ENCODE measurements at places on chromosomes 5 and 9.
A peak's percentile ranks its signal among the peaks of the same experiment; 100 is the strongest.

GRCh38 chr5:145062280-145063062 is 772.7 kb downstream of the PRELID2 start:
- no peak for DNase-seq

- DNase-seq, result no peak
Measured at GRCh38 chr9:114367366-114367765, 20.4 kb downstream of the AKNA start.

GRCh38 chr9:112831281-112831851 is 59.3 kb downstream of the SLC46A2 start:
- DNase-seq, result no peak

DNA sequence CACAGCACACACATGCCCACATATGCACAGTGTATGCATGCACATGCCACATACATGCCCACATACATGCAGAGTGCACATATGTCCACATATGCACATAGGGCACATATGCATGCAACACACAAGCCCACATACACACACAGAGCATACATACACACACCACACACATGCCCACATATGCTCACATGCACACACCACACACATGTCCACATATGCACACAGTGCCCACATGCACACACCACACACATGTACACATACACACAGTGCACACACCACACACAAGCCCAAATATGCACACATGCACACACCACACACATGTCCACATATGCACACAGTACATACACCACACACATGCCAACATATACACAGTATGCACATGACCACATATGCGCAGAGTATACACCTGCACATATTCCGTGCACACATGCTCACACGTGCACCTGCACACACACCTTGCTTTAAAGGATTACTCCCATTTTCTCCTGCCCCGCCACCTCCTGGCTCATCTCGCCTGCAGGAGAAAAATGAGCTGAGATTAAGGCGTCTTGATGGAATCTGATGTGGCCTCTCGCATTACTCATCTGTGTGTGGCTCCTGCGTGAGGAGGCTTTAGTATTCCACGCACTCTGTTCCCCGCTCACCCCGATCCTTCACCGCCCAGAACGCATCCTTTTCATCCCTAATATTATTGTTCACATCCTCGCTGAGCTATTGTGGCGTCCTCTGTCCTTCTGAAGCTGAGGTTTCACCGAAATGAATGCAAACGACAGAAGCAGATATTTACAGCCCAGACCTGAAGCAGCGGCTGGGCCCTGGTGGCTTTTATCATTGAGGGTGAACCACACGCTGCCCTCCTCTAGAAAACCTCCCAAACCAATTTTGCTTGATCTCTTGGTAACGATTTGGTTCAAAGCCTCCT is 182.7 kb downstream of the OLFM1 start:
- no peak for DNase-seq

GRCh38 chr5:79581535-79581934 is 30.7 kb upstream of the TENT2 start:
- DNase-seq, result no peak

GRCh38 chr9:126307322-126308061 is 19.1 kb upstream of the MVB12B start:
- no peak for DNase-seq

- no peak for DNase-seq
Measured at GRCh38 chr5:135173662-135174290, 139.7 kb upstream of the PITX1 start.

GRCh38 chr5:94751460-94751859 is 133.0 kb downstream of the SLF1 start:
- DNase-seq, result no peak

GRCh38 chr9:99057665-99058625 is 47.0 kb upstream of the TGFBR1 start:
- DNase-seq, result peak; percentile 60

- no peak for DNase-seq
Measured at GRCh38 chr9:133915534-133916158, 76.5 kb downstream of the VAV2 start.

GRCh38 chr5:119420169-119420568 is 32.1 kb upstream of the HSD17B4 start:
- no peak for DNase-seq

GRCh38 chr9:28215536-28216299 is 642.4 kb upstream of the C9orf72 start:
- no peak for DNase-seq

DNA sequence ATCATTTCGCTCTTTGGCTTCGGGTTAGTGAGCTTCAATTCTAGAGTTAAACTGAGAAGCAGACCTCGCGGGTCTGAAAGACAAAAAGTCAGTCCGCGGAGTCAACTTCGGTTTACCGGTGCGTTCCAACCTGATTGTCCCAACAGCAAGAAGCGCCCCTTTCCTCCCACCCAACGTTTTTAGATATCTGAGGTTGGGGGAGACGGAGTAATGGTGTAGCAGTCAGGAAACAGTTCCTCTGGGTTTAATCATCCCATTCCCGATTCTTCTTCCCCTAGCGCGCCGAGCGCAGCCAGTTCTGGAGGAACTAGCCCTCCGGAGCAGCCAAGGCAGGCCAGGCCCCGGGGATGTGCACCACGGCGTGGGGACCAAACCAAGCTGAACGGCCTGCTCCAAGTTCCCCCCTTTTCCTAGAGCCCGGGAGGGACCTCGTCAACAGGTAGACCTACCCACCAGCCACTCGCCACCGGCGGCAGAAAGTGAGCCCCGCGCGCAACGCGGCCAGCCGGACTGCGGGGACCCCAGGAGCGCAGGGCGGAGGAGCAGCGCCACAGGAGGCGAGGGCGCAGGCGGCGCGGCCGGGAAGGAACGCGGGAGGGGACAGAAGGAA is 622 bp upstream of the ISL1 start:
- no peak for DNase-seq

- DNase-seq, result no peak
Measured at GRCh38 chr5:36777105-36777757, 99.3 kb upstream of the NIPBL start.

DNA sequence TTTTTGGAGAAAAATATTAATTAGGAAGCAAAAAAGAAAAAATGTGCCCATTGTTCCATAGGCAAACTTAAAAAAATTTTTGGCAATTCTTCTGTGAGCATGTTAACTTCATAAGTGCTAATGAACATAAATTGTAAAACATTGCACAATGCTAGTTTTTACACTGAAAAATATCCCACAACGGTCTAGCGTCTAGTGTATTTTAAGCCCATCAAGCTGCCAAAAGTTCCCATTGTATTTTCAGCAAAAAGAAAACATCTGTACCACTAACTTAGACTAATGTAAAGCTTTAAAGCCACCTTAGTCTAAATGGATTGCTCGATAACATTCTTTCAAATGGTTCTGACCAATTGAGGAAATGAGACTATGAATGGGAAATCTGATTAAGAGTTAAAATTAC is 2.8 kb downstream of the NR6A1 start:
- no peak for DNase-seq

DNA sequence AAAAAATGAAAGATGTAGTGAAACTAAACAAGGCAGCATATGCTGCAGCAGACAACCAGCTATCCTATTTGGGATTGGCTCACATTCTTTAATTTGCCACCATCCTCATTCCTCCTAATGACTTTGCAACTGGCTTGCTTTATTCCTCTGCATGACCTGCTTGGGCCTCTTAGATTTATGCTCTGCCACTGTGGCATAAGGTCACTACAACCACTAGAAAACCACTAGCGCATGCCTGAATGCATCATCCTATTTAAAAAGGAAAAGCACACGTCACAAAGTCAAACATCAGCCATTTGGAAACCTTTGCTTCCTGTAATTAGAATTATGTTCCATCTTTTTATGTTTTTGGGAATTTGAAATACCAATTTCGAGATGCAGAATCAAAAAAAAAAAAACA is 40.8 kb upstream of the CCDC152 start:
- DNase-seq, result no peak

GRCh38 chr9:35510383-35510753 is 20.5 kb downstream of the RUSC2 start:
- no peak for DNase-seq

- no peak for DNase-seq
Measured at GRCh38 chr5:142602720-142603245, 83.1 kb downstream of the FGF1 start.
